Kidney (tissue), 22 donors: ENCODE measurements at places on chromosomes 16 and 17. TPM values are rescaled to one million over a fixed set of nuclear protein-coding genes. Genes with fewer than 3 reads are reported as not detected.

Gene ABCA6
- 7.6 TPM for total RNA-seq

Gene UNC13D
- 26.1 TPM for total RNA-seq

Gene PRR15L
- 105 TPM for total RNA-seq

Gene SLC22A31
- total RNA-seq, result 1.8 TPM

Gene MRC2
- total RNA-seq, result 23.7 TPM

Gene NPIPB8
- 2.0 TPM for total RNA-seq

Gene GAST
- total RNA-seq, result not detected

Gene TNFRSF13B
- 1.4 TPM for total RNA-seq

Gene CCL11
- not detected for total RNA-seq

Gene TERB1
- 0.19 TPM for total RNA-seq

Gene IL21R
- 3.0 TPM for total RNA-seq

Gene CD300E
- total RNA-seq, result 2.5 TPM

Gene SNX20
- total RNA-seq, result 6.2 TPM

Gene HSDL1
- 13.3 TPM for total RNA-seq

Gene GNGT2
- total RNA-seq, result 4.7 TPM

Gene SLFN12L
- total RNA-seq, result 6.2 TPM

Gene KRTAP4-9
- total RNA-seq, result not detected

Gene KCNAB3
- 3.9 TPM for total RNA-seq

Gene PROCA1
- 3.4 TPM for total RNA-seq

Gene RPTOR
- total RNA-seq, result 37.6 TPM

Gene TPSD1
- 7.9 TPM for total RNA-seq

Gene MYH1
- total RNA-seq, result not detected

Gene CCL4L2
- total RNA-seq, result 1.6 TPM

Gene TMIGD1
- not detected for total RNA-seq

Gene CKLF
- total RNA-seq, result 42.4 TPM

Gene NHLRC4
- 3.3 TPM for total RNA-seq

Gene EEF2KMT
- total RNA-seq, result 12.8 TPM

Gene DBNDD1
- 16.3 TPM for total RNA-seq

Gene AHSP
- total RNA-seq, result not detected

Gene NUPR1
- total RNA-seq, result 64.7 TPM

Gene KCNJ18
- total RNA-seq, result not detected

Gene C1QTNF1
- 65.2 TPM for total RNA-seq
